ENCODE measurements at places on chromosomes 16 and 17.

- no peak for DNase-seq
Measured at GRCh38 chr17:37458805-37459204, 30.9 kb upstream of the DUSP14 start.

DNA sequence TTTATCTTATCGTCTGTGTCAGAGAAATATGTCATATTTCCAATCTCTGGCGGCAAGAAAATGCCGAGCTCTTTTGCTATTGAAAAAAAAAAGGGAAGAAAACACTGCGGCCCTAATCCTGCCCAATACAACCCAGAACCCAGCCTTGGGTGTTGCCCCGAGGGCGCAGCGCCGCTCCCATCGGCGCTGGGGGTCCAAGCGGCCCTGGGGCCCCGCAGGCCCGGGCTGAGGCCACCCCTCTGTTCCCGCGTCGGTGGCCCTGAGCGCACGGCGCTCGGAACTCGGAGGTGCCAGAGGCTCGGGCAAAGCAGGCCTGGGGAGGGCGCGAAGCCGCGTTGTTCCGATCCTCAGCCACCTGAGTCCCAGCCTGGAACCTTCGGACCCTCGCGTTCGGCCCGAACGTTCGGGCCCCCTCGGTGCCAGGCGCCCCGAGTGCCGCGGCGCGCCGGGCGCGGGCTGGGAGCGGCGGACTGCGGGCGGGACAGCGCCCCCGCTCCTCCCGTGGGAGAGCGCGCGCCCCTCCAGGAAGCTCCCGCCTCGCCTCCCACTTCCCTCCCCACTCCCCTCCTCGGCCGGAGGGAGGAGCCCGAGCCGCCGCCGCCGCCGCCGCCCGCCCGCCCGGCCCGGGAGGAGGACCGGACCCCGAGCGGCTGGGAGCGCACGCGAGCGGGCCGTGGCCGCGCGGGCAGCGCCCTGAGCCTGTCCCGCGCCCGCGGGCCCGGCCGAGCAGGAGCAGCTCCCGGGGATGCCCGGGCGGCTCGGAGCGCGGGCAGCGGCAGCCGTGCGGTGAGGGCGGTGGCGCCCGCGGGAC, at the start of gene CPNE2:
Gene CPNE2 (plus strand): TSS at position 609 of the 811 bp plus-strand sequence. CDS start 18,160 bp downstream, outside the sequence.
- DNase-seq = no peak

DNA sequence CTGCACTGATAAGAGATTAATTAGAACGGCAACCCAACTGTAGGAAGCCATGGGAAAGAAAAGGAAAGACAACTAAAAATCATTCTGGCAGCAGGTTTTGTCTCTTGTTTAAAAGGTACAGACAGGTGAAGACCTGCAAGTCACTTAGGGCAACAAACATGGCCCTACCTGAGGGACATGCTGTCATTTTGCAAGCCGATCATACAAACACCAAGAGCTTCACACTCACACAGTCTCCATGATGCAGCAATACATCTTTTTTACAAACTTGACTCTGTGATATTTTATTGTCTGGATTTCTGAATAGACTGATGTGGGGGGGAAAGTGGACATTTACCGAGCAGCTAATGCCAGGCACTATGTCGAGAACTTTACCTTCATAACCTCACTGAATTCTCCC, 101.8 kb downstream of the PARN start:
- no peak for DNase-seq

DNA sequence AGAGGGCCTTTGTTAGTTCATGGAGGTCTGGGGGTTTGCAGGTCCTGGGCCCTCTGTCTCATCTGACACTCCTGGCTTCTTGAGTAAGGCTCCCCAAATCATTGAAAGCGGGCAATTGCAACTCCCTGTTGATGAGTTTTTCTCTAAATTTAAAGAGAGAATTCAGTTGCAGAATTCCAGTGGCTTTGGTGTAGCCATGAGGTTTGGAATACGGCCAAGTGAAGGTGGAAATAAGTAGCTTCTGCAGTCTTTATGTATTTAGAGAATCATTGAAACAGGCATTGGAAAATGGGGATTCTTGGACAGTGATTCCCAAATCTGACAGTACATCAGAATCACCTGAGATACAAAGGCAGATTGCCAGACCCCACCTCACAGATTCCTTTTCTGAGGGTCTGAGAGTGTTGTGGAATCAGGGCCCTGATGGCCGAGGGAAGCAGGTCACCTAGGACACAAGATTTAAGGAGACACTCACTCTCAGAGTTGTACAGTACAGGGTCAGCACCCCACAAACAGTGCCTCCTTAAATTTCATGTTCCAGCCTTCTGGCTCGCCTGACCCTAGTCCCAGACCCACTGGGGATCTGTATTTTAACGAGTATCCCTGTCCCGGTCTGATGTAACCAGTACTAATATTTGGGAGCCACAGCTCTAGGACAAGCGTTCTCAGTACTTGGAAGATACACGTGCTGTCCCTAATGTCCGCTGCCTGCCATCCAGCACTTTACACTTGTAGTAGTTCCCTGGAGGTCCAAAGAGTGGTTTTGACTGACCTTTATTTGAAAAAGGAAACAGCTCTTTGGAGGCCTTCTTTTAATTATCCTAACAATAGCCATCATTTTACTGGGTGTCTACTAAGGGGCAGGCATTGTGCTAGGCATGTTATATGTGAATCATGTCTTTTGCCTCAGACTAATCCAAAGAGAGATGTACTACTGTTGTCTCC, 37.8 kb downstream of the YPEL2 start:
- DNase-seq = no peak

GRCh38 chr17:40171750-40172149, 5.5 kb upstream of the RAPGEFL1 start:
- DNase-seq = no peak

- DNase-seq = no peak
Measured at GRCh38 chr16:61575617-61576016, 460.6 kb downstream of the CDH8 start.

- DNase-seq = peak; percentile 3
Measured at GRCh38 chr17:65243838-65244625, 106.9 kb downstream of the RGS9 start.

- no peak for DNase-seq
Measured at GRCh38 chr16:55418586-55418985, 60.4 kb upstream of the MMP2 start.

All from AG09309 (cell line).